ENCODE measurements at places on chromosomes 2 and 18.

DNA sequence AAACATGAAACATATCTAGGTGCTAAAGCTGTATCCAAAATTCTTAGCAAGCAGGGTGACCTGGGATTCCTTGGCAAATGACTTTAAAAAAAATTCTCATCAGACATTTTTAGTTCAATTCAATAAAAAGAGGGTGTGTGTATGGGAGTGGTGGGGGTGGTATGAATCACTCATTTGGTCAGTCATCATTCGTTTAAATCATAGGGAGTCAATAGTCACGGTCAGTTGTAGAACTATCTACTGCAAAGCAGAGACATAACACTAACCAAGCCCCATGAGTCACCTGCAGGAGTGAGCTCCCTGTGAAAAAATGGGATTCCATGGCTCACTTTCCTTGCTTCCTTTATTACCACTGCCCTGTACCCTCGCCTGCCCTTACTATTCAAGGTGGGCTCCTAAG is 380.6 kb upstream of the TCF4 start:
- no peak for DNase-seq

- no peak for DNase-seq
These were observed 339.2 kb upstream of the EPHA4 start for GRCh38 chr2:221911321-221911720.

GRCh38 chr2:3341336-3341735 is 36.3 kb downstream of the EIPR1 start:
- DNase-seq, result no peak

- no peak for DNase-seq
These were observed 74.5 kb upstream of the PXDN start for GRCh38 chr2:1818811-1819210.

DNA sequence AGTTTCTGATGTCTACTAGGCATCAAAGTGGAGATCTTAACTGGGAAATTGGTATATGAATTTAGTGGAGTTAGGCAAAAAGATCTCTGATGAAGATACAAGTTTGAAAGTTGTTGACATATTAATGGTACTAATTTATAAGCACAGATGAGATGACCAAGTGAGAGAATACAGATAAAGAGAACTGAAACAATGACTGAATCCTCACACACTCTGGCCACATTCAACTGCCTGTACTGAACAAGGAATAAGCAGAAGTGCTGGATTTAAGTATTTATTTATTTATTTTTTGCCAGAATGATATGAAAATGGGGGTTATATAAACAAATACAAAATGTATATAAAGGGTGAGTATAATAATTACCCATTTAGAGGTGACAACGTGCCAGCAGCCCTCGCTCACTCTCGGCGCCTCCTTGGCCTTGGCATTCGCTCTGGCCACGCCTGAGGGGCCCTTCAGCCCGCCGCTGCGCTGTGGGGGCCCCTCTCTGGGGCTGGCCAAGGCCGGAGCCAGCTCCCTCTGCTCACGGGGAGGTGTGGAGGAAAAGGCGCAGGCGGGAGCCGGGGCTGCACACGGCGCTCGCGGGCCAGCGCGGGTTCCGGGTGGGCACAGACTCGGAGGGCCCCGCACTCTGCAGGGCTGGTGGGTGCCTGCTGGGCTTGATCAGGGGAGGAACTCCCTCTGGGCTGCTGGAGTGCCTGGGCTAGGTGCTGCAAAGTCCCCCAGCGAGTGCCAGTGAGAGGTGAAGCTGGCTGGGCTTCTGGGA is 1363.9 kb upstream of the CRIM1 start:
- no peak for DNase-seq

GRCh38 chr2:226137201-226137811 is 662.3 kb downstream of the IRS1 start:
- no peak for DNase-seq

- no peak for DNase-seq
These were observed 438.8 kb downstream of the SPAG16 start for GRCh38 chr2:213723041-213723560.

- DNase-seq, result no peak
These were observed 41.4 kb downstream of the B4GALT6 start for GRCh38 chr18:31643003-31643402.

GRCh38 chr2:26521054-26521912 is 43.4 kb upstream of the OTOF start:
- no peak for DNase-seq

- no peak for DNase-seq
These were observed 4.7 kb downstream of the MYT1L start for GRCh38 chr2:2326068-2327040.

GRCh38 chr2:56347881-56348280 is 164.1 kb downstream of the CCDC85A start:
- DNase-seq, result no peak

- no peak for DNase-seq
These were observed 199.6 kb downstream of the MGAT5 start for GRCh38 chr2:134453476-134453875.

- DNase-seq, result no peak
These were observed 17.8 kb downstream of the RNF144A start for GRCh38 chr2:6934758-6935651.

- peak; percentile 64 for DNase-seq
These were observed 25.2 kb downstream of the PSD4 start for GRCh38 chr2:113198790-113199612.

DNA sequence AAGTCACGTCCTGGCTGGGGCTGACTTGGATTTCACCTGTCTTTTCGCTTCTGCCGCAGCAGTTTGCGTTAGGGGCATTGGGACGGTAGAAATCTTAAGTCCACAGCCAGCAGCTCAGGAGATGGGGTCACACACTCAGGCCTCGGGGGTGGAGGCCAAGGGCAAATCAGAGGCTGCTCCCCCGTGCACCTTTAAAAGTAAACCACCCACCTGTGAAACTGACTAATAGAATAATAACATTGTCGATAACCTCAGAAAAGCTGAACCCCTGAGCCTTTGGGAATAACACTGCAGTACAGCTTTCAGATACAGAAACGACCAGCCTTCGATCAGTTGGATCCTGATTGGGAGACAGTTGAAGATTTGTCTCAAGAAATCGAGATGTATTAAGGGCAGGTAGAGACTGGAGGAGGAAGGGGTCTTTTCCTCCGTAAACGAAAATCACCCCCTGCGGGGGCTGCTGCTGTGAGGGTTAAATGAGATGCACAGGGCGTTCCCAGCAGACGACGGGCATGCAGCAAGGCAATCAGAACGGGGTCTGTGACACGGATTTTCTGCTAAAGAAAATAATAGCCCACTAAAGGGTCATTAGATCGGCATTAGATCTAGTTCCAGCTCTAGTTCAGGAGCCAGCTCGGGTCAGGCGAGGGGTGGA is 16.4 kb upstream of the NFATC1 start:
- DNase-seq, result no peak

DNA sequence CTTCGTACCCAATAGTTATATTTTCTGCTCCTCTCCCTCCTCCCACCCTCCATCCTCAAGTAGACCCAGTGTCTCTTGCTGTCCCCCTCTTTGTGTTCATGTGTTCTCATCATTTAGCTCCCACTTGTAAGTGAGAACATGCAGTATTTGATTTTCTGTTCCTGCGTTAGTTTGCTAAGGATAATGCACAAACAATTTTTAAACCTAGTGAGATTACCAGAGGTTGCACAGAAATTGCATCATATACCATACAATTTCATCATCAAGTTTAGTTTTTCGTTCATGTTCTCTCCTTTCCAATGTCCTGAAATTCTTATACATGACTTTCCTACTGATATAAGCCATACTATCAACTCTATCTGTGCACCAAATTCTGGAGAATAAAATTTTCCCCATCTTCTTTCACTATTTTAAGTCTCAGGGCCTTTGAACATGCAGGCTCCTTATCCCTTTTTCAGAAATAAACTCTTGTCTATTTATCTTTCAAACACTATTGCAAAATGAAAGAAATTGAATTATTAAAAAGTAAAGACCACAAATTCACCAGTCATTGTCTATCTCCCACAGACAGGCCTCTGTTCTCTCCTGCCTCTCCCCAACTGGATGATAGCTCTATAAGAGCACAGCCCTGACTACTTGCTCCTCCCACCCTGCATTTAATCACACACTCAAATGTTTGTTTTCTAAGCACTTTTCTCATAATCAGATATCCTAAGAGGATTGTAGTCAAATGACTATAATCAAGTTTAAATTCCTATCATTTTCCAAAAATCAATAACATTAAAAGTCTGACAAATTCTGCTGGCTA is 27.2 kb upstream of the B4GALT6 start:
- DNase-seq, result no peak

GRCh38 chr2:69997015-69997830 is 35.8 kb upstream of the ASPRV1 start:
- DNase-seq, result no peak

GRCh38 chr2:237278568-237278967 is 135.4 kb downstream of the COL6A3 start:
- DNase-seq, result peak; percentile 78

Measured in tibial nerve (tissue), 4 donors.